Foreskin fibroblast (primary cell): ENCODE measurements at places on chromosomes 2 and 18.

DNA sequence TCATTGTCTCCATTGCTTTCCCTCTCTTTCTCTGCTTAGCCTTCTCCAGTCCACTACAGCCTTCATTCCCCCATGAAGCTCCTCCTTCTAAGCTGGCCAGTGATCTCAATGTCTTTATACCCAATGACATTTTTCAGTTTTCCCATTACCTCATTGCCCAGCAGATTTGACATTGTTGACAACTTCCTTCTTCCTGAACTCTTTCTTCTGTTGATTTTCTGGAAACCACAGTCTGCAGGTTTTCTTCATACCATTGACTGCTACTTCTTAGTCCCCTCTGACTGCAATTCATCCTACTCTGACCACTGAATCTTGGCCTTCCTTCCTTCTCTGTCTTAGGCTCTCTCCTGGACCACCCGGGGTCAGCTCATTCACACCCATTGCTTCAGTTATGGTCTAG is 22.9 kb upstream of the SPP2 start:
- DNase-seq, result no peak

GRCh38 chr2:11012131-11012693 is 100.5 kb downstream of the KCNF1 start:
- DNase-seq, result no peak

DNA sequence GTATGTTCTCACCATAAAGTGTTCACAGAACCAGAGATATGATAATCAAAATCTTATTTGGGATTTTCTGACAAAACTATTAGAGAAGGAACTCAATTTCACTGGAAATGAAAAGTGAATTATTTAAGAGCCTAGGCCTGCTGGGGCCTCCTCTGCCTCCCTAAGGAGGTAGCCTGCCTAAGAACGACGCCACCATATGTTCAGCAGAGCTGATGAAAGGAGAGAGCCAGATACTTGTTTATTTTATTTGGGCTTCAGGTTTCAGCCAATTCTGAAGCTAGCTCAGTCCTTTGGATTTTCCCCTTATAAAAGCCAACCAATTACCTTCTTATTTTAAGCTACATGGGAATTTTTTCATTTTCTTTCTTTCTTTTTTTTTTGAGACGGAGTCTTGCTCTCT is 433.1 kb upstream of the MAP2 start:
- no peak for DNase-seq

DNA sequence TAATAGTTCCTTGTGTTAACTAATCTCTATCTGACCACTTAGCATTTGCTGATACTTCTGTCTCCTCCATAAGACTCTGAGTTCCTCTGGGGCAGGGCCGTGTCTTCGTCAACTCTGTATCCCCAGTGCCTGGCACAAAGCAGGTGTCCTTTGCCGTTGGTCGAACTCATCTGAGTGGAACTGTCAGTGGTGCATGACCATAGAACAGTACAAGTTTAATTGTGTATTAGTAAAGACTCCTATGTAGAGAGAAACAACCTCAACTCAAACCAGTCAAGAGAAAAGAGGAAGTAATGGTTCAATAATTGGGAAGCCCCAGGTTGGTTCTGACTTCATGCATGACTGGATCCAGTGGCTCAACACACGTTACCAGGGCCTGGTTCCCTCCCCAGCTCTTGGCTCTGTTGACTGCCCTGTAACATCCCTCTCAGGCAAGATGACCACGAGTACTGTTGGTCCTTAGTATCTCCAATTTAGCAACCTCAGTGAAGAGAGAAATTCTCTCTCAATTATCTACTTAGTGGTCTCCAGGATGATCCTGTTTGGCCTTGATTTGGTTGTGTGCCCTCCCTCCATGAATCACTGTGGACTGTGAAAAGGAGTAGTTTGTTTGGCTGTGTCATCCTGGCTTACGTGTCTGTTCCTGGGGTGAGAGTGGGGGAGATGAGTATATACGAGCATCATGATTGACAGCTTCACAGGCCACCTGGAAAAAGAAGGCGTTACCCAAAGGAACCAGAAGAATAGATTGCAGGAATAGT is 58.5 kb upstream of the MSH6 start:
- DNase-seq, result no peak

- no peak for DNase-seq
Measured at GRCh38 chr18:79682894-79683625, 3.5 kb downstream of the CTDP1 start.

DNA sequence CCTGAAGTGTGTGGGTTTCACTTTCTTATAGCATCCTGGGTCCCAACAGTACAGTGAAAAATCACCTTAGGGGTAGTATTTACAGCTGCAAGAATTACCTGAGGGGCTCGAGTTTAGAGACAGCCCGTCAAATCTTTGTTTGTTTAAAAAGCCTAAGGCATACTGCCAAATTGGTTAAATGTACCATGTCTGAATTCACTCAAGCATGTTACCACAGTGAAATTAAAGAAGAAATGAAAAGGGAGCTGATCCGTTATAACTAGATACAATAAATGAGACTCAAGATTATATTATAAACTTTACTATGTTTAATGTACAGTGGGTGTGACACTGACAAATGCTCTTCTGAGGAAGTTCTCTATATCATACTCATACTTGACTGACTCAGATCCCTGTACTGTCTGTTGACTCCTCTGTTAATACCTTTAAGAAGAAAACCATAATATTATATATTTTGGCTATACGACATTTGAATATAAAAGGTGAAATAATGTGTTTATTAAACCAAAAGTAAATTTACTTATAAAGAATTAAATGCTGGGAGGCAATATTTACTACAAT is 107.3 kb downstream of the TMEFF2 start:
- no peak for DNase-seq

DNA sequence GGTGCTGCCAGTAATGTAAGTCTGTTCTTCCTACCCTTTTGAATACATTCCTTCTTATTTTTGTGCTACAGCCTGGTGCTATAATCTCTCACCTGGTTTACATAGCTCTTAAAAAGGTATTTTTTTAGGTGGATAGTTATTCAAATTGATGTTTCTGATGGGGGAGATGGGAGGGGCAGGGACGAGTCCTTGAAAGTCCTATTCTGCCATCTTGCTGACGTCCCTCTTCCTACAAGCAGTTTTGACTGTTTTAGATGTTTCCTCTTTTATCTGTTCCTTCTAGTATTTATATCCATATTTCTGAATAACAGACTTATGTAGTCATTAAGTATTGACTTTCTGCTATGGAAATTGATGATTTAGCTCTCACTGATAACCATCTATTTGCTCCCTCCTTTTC is 256.4 kb downstream of the KIAA1328 start:
- DNase-seq, result no peak

GRCh38 chr18:58226429-58226828 is 182.4 kb downstream of the NEDD4L start:
- no peak for DNase-seq

DNA sequence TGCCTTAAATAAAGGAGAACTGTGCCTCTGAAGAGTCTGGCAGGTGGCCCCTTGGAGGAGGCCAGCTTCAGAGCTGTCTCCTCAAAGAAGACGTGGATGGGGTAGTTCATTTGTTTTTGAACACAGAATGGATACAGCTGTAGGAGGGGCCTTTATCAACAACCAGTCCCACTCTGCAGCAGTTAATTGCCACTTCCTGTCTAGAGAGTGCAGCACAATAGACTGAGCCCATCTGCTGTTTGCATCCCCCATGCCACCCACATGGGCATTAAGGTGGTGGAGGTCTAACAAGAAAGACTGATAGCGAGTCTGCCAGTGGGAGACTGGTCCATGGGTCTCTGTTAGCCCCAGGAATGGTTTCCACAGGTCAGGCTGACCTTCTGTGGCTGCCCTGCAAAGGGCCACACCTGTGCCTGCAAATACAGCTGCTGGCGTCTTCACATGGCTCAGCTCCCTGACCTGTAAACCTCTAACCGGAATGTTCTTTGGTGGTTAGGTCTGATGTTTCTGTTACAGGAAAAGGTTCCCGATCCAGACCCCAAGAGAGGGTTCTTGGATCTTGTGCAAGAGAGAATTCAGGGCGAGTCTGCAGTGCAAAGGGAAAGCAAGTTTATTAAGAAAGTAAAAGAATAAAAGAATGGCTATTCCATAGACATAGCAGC is 153.3 kb upstream of the ITGA6 start:
- no peak for DNase-seq

DNA sequence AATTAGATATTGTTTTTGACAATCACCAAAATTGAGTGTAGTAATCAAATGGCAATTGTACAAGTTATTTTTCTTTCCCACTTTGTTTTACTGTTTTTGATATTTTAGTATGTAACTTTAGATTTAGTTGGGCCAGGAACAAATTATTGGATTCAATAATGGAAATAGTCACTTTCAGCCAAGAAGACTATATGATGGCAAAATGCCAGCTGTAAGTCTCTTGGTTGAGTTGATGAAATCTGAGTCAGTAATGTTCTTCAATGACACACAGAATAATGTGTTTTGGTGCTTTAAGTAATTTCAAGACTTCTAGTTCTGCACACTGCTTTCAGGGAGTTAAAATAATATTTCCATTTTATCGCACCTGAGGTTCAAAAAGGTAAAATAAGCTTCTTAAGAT is 2022.0 kb upstream of the CELF4 start:
- no peak for DNase-seq
